GM13977 (cell line): ENCODE measurements at places on chromosomes 5 and 9.

DNA sequence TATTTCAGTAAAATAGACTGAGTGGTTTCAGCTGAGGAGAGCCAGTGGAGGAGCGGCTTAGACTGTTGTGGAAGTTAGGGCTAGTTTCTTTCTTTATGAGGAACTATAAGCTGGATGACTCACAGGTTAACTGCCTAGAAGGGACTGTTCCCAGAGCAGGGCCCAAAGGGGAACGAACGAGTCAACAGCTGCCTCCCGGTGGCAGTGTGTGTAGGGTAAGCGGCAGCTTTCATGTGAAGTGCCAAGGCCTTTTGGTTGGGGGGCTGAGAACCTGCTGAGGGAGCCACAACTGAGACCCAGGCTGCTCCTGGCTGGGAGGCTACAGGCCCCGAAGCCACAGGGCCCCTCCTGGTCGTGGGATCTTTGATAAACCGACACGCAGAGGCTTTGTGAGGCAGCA is 7.0 kb downstream of the SQSTM1 start:
- no peak for DNase-seq

DNA sequence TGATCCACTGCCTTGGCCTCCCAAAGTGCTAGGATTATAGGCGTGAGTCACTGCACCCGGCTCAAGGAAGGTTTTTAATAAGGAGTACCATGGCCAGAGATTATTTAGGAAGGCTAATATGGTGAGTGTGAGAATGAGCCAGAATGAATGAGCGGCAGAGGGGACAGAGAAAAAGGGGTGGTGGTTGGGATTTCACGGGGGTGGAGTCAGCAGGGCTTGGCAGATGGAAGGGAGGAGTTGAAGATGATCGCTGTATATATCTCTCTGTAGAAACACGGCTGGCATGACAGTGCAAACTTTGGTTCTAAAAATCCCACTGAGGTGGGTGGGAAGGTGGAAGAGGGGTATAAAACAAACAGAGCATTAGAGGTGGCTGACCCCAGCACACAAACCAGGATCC is 176.7 kb upstream of the TBC1D2 start:
- DNase-seq = no peak

DNA sequence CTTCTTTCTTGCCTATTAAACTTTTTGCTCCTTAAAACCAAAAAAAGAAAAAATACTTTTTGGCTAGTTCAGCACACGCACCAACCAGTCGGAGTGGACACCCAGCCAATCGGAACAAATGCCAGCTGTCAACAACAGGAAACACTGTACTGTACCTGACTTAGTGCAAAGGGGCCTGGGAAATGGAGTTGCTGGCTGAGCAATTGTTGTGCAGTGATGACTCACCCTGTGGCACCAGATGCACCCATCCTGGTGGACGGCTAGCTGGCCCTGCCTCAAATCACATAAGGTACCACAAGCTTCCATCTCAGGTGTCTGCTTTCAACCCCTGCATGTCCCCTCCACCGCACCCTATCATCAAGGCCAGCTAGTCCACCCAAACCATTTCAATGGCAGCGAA is 20.9 kb downstream of the FOXE1 start:
- DNase-seq = no peak

- DNase-seq = no peak
These were observed 17.1 kb downstream of the STC2 start for GRCh38 chr5:173310861-173311785.

- DNase-seq = no peak
These were observed 143.9 kb downstream of the C9orf50 start for GRCh38 chr9:129476821-129477611.

DNA sequence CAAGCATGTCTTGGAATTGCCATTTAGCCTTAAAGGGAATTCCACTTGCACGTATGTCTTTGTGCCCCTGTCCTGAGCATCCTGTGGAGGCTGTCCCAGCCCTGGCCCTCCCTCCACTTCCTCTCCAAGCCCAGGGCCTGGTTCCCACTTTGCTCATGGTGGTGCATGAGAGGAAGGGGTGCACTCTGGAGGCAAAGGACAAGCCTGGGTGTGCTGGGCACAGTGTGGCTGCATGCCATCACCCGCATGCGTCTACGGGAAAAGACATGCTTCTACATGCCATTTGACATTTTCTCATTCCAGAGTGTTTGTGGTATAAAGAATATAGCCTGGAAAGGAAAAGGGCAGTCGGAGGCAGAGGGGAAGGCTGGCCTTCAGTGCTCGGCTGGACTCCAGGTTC is 7.2 kb upstream of the IRX2 start:
- no peak for DNase-seq

GRCh38 chr5:60672693-60673264 is 27.2 kb downstream of the DEPDC1B start:
- DNase-seq = no peak

GRCh38 chr5:55600086-55600485 is 65.3 kb upstream of the PLPP1 start:
- DNase-seq = no peak

- no peak for DNase-seq
These were observed 37.7 kb upstream of the PDE8B start for GRCh38 chr5:77172713-77173328.

- DNase-seq = no peak
These were observed 137.6 kb downstream of the TRPM3 start for GRCh38 chr9:70983723-70984295.

DNA sequence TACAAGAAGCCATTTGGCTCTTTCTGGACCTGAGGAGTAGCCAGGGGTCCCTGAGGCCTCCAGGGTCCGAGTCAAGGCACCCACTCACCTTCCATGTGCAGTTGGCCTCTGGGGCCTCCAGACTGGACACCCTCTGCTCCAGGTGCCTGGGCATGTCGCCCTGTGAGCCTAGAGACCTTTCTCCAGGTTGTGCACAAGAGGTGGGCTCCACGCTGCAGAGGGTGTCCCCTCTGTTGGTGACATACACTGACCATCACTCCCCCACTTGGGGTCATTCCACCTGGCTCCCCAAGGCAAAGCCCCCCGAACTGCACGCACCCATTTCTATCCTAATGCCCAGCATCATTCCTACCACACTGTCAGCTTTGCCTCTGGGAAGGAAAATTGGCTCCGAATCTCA is 48.8 kb downstream of the RASGEF1C start:
- DNase-seq = no peak

- DNase-seq = no peak
These were observed 80.6 kb downstream of the SH3PXD2B start for GRCh38 chr5:172373680-172374079.

DNA sequence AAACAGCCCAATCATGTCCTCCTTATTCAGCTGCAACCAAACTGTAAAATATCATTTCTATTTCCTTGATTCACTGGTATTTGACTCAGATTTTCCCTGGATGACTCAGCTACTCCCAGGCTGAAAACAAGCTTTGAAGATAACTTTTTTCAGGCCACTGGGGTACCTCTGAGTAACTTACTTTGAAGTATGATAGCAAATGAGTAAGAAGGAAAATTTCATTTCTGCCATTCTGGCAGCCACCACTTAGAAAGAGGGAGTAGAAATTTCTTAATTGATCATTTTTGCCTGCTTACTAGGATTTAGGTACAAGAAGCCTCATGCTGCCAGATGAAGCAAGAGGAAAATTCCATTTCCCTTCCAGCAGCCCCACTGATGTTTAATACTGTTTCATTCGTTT is 247.4 kb downstream of the PRELID2 start:
- DNase-seq = no peak

GRCh38 chr9:83106263-83106662 is 43.3 kb upstream of the RASEF start:
- no peak for DNase-seq

- peak; percentile 30 for DNase-seq
These were observed 25.2 kb downstream of the TGFBR1 start for GRCh38 chr9:99130069-99130468.

DNA sequence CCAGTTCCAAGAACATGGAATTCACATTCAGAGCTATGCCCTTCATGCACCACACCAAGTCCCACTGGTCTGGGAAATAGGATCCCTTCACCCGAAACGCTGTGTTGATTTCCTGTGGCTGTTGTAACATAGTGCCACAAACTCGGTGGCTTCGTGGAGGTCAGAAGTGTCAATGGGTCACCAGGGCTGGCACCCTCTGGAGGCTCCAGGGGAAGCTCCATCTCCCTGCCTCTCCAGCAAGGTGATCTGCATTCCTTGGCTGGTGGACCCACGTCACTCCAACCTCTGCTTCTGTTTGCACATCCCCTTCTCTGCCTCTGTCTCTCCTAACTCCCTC is 28.9 kb upstream of the ALDH1B1 start:
- DNase-seq = no peak

DNA sequence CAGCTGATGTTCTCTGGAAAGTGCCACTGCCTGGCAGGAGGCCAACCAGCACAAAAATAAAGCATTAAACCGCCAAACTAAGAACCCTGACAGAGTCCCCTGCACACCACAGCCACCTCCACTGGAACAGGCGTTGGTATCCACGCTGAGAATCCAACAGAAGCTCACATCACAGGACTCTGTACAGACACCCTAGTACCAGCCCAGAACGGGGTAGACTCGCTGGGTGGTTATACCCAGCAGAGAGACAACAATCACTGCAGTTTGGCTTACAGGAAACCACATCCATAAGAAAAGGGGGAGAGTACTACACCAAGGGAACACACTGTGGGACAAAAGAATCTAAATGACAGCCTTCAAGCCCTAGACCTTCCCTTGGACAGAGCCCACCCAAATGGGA is 15.0 kb upstream of the POU5F2 start:
- DNase-seq = no peak

- DNase-seq = no peak
These were observed 443.2 kb downstream of the HCN1 start for GRCh38 chr5:45252978-45253377.

GRCh38 chr5:74542482-74542881 is 98.0 kb downstream of the ENC1 start:
- no peak for DNase-seq

DNA sequence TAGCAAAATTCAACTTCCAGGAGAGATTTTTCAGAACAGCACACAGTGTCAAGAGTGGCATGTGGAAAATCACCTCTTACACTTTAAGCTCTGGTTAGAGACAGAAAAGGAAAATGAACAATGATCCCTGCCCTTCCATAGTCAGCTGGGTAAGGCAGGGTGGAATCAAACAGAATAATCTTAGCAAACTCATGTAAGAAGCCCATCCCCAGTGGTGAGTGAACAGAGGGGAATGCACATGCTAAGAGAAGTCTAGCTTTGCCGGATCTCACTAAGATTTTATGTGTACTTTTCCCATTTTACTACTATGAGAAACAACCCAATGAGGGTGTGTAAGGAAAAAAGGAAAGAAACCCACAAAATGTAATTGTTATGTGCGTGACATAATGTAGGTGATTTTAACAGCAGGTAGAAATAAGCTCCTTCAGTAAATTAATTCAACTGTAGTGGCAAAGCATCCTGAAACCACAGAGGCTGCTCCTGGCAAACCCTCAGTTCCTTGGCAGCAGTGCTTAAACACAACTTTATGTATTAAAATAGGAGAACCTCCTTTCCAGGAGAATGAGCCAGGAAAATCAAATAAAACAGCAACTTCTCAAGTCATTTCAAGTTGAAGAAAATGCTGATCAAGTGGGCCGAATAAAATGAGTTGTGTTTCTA is 366.0 kb upstream of the TRPC7 start:
- DNase-seq = no peak

- no peak for DNase-seq
These were observed 258.1 kb downstream of the SYK start for GRCh38 chr9:91059713-91060112.

DNA sequence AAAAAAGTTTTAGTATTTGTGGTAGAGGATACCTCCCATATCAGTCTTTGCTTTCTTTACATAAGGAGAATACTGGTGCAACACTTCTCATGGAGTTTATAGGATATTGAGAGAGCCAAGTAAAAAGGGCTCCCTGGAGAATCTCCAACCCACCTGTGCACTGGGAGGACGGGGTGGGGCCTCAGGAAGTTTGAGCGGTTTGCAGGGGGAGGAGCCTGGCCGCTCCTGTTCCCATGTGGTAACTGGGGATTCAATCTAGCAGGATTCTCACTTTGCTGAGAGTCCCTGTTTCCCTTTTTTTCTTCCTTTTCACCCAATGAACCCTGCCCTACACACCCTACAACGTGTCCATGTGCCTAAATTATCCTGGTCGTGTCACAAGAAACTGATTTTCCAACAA is 82.8 kb downstream of the APTX start:
- no peak for DNase-seq

GRCh38 chr5:129943936-129944335 is 39.7 kb downstream of the CHSY3 start:
- DNase-seq = no peak
